ENCODE measurements at places on chromosomes 11 and 22.

DNA sequence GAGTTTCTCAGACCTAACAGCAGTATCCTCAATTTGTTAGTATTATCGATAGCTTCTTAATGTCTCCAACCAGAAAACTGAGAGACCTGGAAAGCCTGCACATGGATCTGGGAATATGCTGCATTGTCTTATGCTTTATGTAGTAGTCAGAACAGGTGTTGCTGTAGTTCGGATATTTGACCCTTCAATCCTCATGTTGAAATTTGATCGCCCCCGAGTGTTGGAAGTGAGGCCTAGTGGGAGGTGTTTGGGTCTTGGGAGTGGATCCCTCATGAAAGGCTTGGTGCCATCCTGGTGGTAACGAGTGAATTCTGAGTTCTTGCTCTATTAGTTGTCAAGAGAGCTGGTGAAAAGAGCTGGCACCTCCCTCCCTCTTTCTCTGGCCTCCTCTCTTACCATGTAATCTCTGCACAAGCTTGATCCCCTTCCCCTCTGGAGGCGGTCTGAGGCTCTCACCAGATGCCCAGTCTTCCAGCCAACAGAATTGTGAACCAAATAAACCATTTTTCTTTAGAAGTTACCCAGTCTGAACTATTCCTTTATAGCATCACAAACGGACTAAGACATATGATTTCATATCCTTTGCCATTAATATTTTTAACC lies 227.1 kb downstream of the DDX10 start:
- DNase-seq, result peak; percentile 51

DNA sequence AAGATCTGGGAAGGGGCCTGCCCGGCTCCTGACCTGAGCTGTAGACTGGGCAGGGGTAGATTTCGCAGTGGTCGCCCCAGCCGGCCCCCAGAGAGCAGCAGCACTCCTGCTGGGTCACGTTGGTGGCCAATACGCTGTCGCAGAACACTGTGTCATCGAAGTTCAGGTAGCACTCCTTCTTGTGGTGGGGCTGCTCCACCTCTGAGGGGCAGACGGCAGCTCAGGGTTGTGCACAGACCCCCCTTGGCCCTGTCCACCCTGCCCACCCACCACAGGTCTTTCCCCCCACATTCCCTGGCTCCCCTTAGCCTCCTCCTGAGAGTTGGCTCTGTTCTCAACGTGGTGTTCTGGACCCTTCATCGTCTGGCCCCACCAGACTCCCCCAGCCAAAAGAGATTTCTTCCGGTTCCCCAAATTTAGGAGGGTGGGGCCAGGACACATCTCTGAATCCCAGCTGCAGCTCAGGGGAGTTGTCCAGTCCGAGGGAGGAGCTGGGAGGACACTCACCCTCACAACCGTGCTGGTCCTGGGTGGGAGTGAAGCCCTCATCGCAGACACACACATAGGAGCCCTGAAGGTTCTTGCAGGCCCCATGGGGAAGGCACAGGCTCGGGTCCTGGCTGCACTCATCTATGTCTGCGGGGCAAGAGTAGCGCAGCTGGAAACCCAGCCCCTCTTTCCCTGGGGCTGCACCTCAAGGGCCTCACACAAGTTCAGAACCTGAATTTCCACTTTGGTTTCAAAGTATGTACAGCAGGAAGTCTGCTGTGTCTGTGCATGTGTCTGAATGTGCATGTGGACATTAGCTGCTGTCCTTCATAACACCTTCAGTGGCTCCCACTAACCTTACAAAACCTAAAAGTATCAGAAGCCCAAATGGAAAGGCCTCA lies 16.5 kb downstream of the SCYL1 start:
- no peak for DNase-seq

GRCh38 chr22:20057596-20058268 lies 22.3 kb upstream of the DGCR8 start:
- DNase-seq, result no peak

- peak; percentile 8 for DNase-seq
These were observed 17.6 kb upstream of the TTC17 start for GRCh38 chr11:43341159-43341558.

- no peak for DNase-seq
These were observed 146.2 kb downstream of the DBX1 start for GRCh38 chr11:20014067-20014402.

DNA sequence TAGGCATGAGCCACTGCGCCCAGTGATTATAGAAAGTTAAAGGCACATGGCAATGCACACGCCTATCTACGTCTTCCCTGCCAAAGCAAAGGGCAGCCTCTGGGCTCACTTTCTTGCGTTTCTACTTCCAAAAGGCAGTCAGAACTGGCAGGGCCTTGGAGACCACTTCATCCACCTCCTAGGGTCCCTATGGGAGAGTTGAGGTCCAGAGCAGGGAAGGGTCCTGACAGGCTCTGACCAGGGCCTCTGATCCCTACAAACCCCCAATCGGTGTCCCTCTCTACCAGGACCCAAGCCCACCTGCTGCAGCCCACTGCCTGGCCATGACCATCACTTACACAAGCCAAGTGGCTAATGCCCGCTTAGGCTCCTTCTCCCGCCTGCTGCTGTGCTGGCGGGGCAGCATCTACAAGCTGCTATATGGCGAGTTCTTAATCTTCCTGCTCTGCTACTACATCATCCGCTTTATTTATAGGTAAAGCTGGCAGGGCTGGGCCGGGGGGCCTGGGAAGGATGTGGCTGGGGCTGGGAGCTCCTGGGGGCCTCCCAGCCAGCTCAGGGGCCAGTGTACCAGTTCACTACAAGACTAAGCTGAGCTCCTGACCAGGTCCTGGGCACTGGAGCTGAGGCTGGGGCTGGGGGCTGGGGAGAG lies 1.5 kb downstream of the BEST1 start:
- DNase-seq, result no peak

DNA sequence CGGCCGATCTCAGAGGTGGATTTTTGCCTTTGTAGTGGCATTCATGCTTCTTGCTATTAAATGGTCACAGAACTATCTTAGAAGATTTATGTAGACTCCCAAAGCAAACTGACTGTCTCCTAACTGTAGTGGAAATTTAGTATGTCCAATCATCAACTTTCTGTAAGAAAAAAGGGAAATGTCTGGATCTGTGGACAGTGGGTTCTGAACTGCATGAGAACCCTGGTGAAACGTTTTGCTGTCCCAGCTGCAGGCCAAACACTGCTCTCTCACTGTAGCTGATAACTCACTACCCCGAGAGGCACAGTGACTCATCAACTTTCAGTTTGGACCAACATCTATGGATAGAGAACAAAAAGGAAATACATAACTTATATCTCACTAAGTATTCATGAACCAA lies 387.1 kb downstream of the SOX6 start:
- DNase-seq, result peak; percentile 82

GRCh38 chr11:9015677-9016076 lies 11.9 kb upstream of the NRIP3 start:
- peak; percentile 93 for DNase-seq

GRCh38 chr22:32206774-32207758 lies 2.2 kb upstream of the RFPL2 start:
- DNase-seq, result no peak

DNA sequence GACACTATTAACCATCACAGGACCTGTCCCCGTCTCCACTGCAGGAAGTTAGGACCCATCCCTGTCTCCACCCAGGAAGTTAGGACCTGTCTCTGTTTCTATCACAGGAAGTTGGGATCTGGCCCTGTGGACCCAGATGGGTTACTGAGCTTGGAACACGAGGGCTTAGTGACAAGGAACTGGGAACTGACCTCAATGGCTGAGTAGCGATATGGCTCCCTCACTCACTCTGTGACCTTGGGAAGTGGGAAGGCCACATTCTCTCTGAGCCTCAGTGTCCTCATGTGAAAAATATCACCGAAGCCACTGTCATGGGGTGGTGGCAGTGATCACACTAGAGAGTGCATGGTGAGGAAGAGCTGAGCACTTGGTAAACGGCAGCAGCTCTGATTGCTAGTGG lies 59.4 kb downstream of the FBLN1 start:
- DNase-seq, result no peak

DNA sequence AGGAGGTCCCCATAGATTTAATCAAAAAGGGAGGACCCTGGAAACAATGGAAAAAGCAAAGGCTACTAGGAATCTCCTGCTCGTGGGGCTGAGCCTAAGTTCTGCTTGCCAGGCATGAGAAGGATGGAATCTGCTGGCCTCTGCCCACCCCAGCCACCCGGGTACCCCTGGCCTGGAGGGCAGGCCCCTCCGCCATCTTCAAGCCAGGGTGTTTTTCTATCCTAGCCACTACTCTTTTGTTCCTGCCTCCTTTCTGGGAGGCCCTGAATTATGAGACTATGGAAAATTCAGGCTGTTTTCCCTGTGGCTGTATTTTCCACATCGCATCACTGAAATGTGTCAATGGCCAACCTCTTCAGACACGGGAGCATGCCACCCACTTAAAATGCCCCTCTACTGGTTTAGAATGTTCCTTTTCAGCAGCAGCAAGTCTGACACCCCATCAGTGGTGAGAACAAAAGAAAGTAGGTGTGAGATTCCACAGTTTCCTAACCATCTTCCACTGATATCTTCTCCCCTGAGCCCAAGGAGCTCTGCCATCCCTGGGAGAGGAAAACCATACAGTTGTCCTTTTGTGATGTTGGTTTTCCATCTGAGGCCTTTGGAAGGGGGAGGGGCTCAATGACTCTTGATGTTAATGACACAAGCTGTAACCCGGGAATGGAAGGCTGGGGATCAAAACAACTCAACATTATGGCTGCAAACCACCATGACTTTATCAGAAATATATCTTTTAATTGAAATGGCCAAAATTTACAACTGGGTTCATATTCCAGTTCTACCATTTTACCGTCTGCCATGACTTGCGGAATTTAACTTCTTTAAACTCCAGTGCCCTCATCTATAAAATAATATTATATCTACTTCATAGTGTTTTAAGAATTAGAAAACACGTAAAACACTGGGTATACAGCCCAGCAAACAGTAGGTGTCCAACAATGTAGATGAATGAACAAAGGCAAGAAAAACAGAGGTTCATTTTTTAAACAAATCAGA lies 22.2 kb downstream of the DKK3 start:
- no peak for DNase-seq

GRCh38 chr11:124732230-124732629 lies 7.5 kb upstream of the NRGN start:
- no peak for DNase-seq

DNA sequence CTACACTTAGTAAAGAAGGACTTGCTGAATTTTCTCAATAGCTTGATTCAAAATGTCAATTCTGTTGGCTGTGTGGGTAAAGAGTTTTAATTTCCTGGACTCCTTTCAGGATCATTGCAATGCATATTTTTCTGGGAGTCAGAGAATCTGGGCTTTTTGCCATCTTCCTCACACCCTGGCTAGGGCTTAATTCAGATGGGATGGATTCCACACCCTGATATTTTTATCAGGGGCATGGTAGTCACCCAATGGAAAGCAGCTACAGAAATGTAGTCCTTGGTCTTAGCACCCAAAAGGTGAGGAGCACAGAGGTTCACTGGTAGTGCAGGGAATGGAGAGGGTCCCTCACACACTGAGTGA lies 79.3 kb downstream of the SGSM3 start:
- DNase-seq, result peak; percentile 61

DNA sequence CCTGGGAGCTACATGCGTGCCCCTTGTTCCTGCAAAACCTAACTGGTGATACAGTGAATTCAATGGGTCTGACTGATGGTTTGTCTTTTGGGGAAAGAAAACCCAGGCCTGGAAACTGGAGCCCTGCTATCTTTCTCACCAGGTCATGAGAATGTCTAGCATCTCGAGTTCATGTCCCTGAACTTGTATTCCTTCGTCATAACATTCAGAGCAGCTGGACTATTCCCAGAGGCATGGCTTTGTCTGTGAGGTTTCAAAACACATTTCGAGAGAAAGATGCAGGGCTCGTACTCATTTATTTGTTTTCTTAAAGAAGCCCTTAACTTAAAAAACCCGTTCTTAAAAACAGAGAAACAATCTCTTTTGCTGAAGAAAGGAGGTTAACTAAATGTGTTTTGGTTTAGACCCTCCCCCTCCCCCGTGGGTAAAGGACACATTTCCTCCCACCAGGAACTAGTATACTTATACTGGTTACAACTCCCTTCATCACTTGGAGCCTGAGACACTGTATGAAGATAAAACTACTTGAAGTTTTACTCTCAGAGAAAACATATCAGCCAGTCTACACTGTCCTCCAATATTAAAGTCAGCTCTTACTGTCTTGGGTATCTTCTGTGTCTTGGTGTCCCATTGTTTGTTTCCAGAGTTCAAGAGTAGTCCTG lies 43.2 kb downstream of the ME3 start:
- peak; percentile 56 for DNase-seq

DNA sequence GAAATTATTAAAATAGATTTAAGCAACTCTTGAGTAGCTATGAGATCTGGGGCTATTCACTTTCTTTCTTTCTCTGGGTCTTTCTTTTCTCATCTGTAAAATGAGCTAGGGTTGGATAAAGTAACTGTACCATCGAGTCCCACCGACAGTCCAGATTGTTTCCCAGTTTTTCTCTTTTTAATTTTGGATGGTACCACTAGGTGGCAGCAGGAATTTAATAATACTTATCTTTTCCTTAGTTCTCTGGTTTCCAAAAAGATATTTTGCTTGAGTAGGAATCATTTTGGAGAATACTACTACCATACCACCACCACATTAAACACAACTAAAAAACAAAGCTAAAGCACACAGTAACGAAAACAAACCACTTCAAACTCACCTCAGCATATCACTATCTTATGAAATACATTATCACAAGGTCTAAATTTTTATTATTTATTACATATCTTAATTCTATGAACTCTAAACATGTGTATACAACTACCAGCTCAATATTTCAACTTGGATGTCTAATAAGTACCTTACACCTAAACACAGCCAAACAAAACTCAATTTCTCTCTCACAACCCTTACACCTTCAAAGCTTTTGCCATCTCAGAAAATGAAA lies 584.0 kb downstream of the KCNA4 start:
- peak; percentile 68 for DNase-seq

DNA sequence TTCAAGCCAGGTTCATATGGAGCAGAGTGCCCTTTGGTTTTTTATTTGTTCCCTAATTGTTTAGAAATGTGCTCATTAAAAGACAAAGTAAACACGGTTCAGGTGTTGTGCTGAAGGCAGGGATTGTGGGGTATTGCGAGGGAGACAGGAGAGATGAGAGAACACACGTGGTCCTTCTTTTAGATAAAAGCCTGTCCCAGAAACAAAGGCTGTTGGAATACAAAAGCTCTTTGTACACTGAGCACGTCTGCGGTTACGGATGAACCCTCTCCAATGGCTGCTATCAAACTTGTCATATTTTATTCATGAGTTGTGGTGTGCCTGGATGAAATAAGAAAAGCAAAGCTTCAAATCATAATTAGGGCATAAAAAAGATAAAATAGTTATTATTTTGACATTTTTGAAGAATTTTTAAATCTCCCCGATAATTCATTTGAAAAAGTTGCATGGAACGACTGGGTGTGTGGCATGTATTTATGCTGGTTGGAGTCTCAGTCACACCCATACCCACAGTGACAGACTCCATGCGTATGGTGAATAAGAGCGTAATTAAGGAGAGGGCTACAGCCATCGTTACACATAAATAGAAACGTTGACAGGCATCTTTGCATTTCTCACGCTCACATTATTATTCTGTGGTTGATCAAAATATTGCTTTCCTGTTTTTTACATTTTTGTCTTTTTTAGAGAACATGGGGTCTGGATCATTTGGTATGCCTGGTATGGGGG lies 92.9 kb downstream of the NELL1 start:
- no peak for DNase-seq

- no peak for DNase-seq
These were observed 69.0 kb upstream of the SYT13 start for GRCh38 chr11:45354976-45355705.
